ENCODE measurements at places on chromosomes 2 and 18.

- no peak for DNase-seq
These were observed 125.5 kb downstream of the ATAD2B start for GRCh38 chr2:23801396-23801795.

DNA sequence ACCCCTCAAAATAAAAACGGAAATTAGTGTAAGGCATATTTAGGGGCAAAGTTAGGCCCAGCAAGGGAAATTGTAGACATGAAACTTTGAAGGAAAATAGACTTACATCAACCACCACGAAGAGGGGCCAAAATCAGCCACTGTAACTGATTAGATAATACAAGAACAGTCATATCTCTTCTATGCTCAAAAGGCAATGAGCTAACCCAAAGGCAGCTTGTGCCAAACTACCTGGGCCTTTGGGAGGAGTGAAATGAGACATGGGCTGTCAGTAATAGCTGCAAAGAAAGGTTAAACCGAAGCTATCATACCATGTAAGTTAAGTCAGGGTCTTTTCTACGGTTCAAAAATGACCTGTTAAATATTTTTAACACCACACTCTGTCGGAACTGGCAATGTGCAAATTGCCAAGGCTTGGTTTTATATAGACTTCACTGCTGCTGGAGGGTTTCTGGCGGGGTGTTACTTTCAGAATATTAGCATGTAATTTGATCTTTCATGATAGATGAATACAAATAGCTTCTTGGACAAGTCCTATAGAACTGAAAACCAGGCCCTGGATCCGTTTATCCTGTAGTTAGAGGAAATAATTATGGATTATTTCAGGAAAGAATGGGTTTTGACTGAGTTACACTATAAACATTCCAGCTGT is 69.6 kb downstream of the ACVR1 start:
- DNase-seq, result no peak

DNA sequence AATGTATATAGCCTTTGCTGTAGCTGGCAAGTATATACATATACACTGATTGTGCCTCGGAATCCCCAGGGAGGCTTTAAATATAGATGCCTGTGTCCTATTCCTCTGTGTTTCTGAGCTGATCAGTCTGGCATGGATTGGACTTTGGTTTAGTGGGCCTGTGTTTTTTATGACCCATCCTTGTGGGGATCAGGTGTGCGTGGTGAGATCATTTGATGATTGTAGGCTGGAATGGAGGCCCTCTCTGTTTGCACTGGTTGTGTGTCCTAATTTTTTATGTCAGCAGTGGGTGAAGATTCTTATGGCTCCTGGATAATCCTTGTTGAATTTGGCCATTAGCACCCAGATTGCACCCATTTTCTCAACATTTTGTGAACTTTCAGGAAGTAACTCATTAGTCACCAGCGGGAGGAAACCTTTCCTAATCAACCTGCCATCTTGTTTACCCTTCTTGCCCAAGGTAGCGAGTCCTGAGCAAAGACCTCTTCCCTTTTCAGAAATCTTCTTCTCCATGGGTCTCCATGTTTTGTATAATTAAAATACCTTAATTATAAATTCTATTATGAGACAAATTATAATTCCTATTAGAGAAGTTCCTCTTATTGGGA is 75.8 kb downstream of the UGGT1 start:
- DNase-seq, result no peak

DNA sequence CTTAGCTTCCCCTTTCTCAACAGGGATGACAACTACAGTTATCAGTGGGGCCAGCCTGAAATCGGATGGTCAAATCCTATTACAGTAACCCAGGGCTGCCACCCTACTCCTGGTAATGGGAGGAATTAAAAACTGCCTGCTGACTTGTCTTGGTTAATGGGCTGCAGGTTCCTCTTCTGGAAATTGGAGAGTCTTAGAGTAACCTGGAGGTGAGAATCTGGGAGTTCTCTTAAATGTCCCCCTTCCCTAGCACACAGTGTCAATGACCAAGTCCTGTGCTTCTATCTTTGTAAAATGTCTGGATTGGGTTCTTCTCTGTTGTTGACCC is 113.1 kb downstream of the DDX1 start:
- DNase-seq, result no peak

- DNase-seq, result no peak
These were observed 1.5 kb downstream of the HOXD1 start for GRCh38 chr2:176189681-176190641.

- DNase-seq, result no peak
These were observed 62.4 kb upstream of the ACVR1 start for GRCh38 chr2:157938556-157938955.

DNA sequence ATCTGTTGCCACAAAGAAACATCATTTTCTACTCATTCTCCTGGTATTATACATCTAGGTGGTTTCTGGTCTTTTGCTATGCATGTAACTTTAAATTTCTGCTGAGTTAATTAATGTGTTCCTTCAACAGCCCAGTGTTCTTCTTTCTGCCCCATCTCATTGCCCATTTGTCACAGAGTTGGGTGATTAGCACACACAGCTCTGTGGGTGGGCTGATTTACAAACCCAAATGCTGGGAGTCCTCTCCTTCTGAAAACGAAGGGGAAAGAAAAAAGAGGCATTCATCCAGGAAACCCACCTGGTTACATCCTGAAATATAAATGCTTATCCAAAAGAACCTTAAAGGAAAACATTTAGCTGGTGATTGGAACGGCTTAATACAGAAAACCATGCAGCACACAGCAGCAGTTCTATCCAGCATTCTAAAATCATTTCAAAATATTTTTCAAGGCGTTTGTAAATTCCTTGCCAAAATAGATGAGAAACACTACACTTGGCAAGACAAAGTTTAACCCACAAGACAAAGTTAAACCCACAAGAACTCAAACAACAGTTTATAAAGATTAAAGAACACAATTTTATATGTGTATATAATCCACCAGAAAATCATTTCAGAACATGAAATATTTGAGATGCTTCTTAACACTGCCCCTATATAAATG is 177.9 kb downstream of the ANTXR1 start:
- no peak for DNase-seq

- no peak for DNase-seq
These were observed 338.0 kb downstream of the NYAP2 start for GRCh38 chr2:225737556-225737955.

DNA sequence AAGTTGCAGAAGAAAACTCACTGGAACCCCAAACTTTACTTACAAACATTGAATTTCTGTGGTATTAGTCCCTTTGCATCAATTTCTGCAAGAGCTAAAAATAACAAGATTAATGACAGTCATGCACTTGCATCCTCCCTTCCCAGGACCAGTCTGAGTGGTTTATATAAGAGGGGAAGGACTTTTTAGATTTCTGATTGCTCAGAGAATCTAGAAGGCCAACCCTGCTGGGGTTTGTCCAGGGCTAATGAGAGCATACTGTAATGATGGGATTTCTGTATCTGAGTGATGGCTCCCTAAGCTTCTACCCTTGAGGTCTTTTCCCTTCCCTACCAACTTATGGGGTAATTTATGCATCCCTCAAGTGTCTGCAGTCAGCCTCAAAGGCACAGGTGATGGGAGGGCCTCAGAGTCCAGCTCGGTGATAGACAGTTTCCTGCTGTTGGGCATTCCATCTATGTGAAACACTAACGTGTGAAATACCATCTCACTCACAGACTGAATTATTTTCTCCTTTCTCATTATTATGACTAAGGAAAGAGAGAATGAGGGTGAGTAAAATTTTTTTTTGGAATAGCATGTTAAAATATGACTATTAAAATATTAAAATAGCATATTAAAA is 556.3 kb downstream of the RIT2 start:
- no peak for DNase-seq

DNA sequence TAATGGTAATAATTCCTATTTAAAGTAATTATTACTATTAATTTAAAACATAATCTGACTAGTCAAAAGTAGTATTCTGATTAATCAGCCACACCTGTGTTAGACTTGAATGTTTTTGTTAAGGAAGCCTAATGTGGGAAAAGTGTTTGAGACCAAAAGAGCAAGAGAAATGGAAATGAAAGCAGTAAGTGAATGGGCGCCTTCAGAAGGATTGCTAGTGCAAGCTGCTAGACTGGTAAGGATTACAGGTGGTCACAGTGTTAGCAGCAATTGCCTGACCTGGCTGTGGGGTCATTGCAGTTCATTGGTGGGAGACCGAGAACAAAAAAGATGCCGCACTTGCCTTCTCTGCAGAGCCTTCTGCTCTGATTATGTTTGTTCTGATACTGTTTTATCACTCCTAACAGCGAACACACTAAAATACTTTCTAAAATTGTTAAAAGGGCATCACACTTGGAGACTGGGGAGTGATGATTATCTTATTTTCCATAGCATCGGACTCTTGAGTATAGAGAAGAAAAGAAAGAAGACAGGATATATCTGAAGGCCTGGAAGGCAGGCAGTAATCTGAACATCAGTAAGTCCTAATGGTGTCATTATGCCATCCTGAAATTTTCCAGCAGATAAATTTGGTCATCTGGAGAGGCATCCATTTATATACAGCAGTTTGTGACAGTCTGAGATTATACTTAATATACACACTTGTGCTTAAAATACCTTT is 5.8 kb downstream of the SOCS6 start:
- DNase-seq, result no peak

- no peak for DNase-seq
These were observed 867 bp downstream of the SF3B6 start for GRCh38 chr2:24075259-24075658.

DNA sequence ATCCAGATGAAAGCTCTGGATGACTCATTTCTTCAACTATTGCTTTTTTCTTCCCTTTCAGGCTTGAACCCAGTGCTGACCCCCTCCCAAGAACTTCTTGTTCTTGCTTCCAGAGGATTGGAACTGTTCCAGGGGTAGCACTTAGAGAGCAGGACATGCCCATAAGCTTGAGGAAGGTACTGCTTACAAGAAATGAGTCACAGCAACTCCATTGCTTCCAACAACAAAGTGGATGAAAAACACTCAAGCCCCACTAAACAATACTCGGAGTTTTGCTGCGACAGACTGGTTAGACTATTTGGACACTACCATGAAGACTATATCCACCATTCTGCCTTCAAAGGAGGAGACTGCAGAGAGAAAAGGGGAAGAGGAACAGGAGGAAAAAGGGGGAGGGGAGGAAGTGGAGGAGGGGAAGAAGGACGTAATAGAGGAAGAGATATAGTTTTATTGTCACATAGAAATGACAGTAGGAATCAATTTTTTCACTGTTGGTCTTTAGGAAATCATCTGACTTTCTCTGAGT is 1.6 kb upstream of the EPC2 start:
- no peak for DNase-seq

DNA sequence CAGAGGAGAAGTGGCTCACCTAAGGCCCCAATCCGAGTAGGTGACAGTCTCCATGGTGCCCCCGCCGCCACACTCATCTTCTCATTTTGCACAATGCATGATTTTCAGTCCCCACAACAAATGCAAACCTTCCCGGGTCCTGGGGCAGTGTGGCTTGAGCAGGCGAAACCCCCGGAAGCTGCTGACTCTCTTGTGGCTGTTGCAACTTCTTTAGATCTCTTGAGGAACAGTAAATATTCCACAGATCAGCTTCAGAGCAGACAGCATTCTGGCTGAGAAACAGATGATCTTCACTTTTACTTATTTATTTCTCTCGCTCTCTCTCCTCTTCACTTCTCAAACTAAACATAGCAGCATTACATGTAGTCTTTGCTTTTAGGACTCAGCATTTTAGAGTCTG is 51.9 kb downstream of the ASAP2 start:
- DNase-seq, result no peak

GRCh38 chr18:361941-362310 is 94.1 kb upstream of the THOC1 start:
- DNase-seq, result no peak

- DNase-seq, result no peak
These were observed 131.5 kb downstream of the CCDC74A start for GRCh38 chr2:131659168-131659572.

- no peak for DNase-seq
These were observed 82.7 kb downstream of the TANC1 start for GRCh38 chr2:159051133-159051532.

DNA sequence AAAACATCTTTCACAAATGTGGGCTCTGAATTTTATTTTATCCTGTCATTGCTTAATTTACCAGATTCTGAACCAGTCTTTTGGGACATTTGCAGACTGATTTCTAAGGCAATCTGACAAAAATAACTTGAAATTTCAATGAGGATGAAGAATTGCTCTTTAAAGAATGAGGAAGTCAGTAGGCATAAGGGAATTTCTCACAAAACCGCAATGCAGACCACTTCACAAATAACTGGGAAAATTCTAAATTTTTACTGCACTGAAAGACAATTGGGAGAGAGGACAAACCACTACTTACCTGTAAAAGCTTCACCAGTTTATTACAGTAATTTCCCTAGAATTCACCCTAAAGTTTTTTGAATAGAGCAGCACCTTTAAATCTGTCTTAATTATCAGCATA is 736.3 kb downstream of the NRXN1 start:
- DNase-seq, result no peak

- DNase-seq, result no peak
These were observed 33.4 kb upstream of the ST3GAL5 start for GRCh38 chr2:85922199-85922598.

GRCh38 chr2:150675807-150676206 is 188.3 kb upstream of the RND3 start:
- no peak for DNase-seq

DNA sequence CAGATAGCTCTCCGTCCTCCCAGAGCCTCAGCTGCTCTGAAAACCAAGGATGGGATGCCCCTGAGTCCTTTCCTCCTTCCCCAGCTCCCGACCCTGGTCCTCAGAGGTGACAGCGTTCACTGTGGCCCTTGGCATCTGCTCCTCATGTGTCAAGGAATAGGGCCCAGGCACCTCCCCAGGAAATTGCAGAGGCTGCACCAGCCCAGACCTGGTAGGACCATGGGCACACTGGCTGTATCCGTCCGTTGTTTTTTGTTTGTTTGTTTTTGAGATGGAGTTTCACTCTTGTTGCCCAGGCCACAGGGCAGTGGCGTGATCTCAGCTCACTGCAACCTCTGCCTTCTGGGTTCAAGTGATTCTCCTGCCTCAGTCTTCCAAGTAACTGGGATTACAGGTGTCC is 37.5 kb upstream of the SLC66A3 start:
- DNase-seq, result no peak

DNA sequence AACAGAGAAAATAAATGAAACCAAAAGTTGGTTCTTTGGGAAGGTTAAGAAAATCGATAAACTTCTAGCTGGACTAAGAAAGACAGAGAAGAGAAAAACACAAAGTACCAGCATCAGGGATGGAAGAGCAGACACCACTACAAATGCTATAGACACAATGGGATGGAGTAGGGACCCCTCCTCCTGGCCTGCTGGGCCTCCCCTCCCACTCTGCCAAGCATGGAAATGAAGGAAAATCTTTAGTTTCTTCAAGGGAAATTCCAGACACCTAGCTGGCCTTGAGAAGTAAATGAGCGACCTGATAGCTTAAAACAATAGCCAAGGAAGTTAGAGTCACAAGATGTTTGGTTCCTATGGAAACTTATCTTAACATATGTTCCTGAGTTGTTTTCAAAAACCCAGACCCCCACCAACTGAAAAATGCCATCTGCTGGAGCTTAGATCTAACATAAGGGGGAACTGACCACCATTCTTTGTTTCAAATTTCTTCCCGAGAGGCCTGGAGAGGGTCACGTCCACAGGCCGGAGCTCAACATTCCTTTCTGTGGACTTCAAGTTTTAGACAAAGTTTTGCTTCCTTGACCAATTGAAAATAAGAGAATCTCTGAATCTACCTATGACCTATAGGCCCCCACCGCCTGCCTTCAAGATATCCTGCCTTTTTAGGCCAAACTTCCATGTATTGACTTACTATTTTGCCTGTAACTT is 101.9 kb downstream of the BIN1 start:
- DNase-seq, result no peak

- no peak for DNase-seq
These were observed 28.4 kb downstream of the M1AP start for GRCh38 chr2:74619651-74620297.

GRCh38 chr2:173647681-173648311 is 293.1 kb downstream of the CDCA7 start:
- no peak for DNase-seq

All from stimulated activated CD8-positive, alpha-beta memory T cell treated with anti-CD3 and anti-CD28 coated beads, Interleukin-15, amount 100 ng/mL, for 48 hours (primary cell).